Activated naive CD8-positive, alpha-beta T cell treated with anti-CD3 and anti-CD28 coated beads for 36 hours (primary cell): ENCODE measurements at places on chromosomes 5 and 9. TPM values are rescaled to one million over a fixed set of nuclear protein-coding genes. Genes with fewer than 3 reads are reported as not detected.

Gene S100Z
- total RNA-seq, result 0.23 TPM

Gene PRRX2
- 0.66 TPM for total RNA-seq

Gene PCDHB8
- total RNA-seq, result not detected

Gene PCDHGA12
- not detected for total RNA-seq

Gene CYLC2
- not detected for total RNA-seq

Gene CER1
- not detected for total RNA-seq

Gene ACOT12
- total RNA-seq, result not detected

Gene SLC12A2
- total RNA-seq, result 18.5 TPM

Gene SLC34A1
- not detected for total RNA-seq
